Stomach (tissue), 19 donors: ENCODE measurements at places on chromosomes 3 and 15. TPM values are rescaled to one million over a fixed set of nuclear protein-coding genes. Genes with fewer than 3 reads are reported as not detected.

MME gene
- total RNA-seq: 49.4 TPM

SGO1 gene
- 3.5 TPM for total RNA-seq

SOX2 gene
- not detected for total RNA-seq

GASK1A gene
- total RNA-seq: 18.5 TPM

PCSK6 gene
- total RNA-seq: 2.9 TPM

FEZF2 gene
- total RNA-seq: not detected

MCCC1 gene
- 76.4 TPM for total RNA-seq

VGLL3 gene
- 5.5 TPM for total RNA-seq

CEP63 gene
- 17.1 TPM for total RNA-seq

GRCh38 chr3:156581954-156582353 is 27.0 kb upstream of the SSR3 start:
- no peak for DNase-seq
- H3K27me3 ChIP-seq: no peaks in the 10 kb centered on the region
- no peak overlapping the region for H3K4me3 ChIP-seq
- H3K36me3 ChIP-seq: no peaks in the 10 kb centered on the region

GRCh38 chr3:64685331-64685799 is 2.4 kb downstream of the ADAMTS9 start:
- H3K27ac ChIP-seq: peak overlapping the region; percentile 93
- no peaks in the 10 kb centered on the region for H3K4me1 ChIP-seq
- H3K4me3 ChIP-seq: peak overlapping the region; percentile 66
- H3K36me3 ChIP-seq: no peaks in the 10 kb centered on the region
- no peaks in the 10 kb centered on the region for H3K27me3 ChIP-seq

- no peak for DNase-seq
- no peak overlapping the region for H3K4me3 ChIP-seq
Observed at GRCh38 chr15:96072821-96073220, 257.7 kb upstream of the NR2F2 start.

DNA sequence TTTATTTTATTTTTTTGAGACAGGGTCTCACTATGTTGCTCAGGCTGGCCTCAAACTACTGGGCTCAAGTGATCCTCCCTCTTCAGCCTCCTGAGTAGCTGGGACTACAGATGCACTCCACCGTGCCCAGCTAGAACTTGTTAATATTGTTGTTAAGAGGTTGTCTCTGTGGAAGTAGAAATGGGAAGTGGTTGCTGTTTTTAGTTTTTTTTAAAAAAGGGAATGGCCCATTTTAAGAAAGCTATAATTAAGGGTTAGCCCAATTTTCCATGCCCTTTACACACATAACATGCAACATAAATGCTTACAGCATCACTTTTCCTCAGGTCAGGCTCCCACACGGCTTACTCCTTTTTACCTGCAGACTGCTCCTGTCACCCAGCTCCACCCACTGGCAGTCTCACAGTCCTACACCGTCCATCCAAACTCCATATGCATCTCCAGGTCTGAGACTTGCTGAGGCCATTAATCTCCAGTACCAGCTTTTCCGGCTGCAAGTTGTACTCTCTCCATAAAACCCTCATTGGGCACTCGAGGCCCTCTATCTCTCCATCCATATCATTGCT is 19.8 kb downstream of the MORC1 start:
- H3K4me1 ChIP-seq: no peaks in the 10 kb centered on the region
- peak; percentile 46 for DNase-seq
- no peak overlapping the region for H3K27ac ChIP-seq
- H3K4me3 ChIP-seq: no peak overlapping the region
- no peaks in the 10 kb centered on the region for H3K36me3 ChIP-seq

DNA sequence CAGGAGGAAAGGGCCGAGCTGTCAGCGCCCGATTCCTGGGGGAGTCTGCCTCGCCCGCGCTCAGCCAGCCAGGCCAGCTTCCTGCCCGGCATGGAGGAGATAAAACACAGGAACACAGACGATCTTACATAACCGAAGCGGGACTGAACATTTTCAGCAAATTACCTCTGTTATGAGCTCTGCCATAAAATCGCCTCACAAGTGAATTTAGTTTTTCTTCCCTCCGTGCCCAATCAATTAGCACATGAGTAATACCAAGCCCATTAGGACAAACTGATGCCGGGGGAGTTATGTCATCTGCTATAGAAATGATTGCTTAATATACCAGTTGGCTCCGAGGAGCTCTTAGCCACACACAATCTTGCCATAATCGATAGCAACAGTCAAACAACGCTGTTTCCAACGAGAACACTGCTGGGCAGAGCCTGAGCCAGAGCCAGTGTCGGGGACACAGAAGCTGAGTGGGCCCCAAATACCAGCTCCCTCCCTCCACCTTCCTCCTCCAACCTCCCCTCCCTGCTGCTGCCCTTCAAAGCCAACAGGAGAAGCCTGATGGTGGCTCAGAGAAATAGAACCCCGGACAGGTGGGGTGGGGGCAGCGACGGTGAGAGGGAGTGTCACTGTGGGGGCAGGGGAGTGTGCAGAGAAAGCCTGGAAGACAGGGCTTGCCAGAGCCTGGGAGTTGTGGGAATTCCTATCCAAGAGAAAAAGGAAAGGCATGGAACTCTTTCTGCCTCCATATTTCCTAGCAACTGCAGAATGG is 279.4 kb upstream of the TLE3 start:
- no peaks in the 10 kb centered on the region for H3K36me3 ChIP-seq
- peak overlapping the region; percentile 56 for H3K27ac ChIP-seq
- DNase-seq: peak; percentile 73
- no peaks in the 10 kb centered on the region for H3K27me3 ChIP-seq
- H3K4me3 ChIP-seq: no peak overlapping the region
- H3K4me1 ChIP-seq: peaks cover 40% of the 10 kb centered on the region

- DNase-seq: peak; percentile 44
- H3K36me3 ChIP-seq: no peaks in the 10 kb centered on the region
- no peaks in the 10 kb centered on the region for H3K4me1 ChIP-seq
Observed at GRCh38 chr15:70185251-70185711, 87.6 kb upstream of the TLE3 start.

- no peaks in the 10 kb centered on the region for H3K36me3 ChIP-seq
- H3K4me3 ChIP-seq: no peak overlapping the region
- peak; percentile 71 for DNase-seq
Observed at GRCh38 chr3:127158614-127159229, 34.2 kb upstream of the PRR23E start.

GRCh38 chr3:50873376-50874157 is 198.8 kb downstream of the DOCK3 start:
- H3K27ac ChIP-seq: no peak overlapping the region
- no peak for DNase-seq
- no peaks in the 10 kb centered on the region for H3K36me3 ChIP-seq
- no peaks in the 10 kb centered on the region for H3K4me1 ChIP-seq
- no peak overlapping the region for H3K4me3 ChIP-seq
- no peaks in the 10 kb centered on the region for H3K27me3 ChIP-seq

DNA sequence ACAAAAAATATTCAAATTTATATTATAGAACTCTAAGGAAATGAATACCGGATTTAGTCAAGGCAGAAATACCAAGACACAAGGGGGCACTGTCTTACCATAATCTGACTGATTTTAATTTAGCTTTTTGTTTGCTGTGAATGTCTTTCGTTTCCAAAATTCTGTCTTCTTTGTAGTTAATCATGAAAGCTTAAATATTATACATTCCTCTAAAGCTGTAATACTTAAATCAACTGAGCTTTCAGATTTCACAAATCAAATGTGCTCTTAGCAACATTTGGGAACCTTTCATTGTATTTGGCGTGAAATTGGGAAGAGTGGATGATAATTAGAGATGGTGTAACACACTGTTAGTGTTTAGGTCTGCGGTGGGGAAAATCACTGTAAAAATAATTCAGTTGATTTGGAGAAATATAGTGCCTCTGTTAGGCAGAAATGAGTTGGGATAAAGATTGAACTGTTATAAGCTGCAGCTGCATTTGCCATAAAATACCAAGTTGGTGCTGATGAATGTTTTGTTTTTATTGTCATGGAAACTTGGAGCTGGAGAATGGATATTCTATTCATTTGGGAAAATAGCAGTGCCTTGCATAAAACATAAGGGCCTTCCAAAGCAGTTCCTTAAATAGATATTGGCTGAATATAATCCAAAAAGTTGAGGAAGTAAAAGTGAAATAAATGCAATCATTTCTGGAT is 228.2 kb downstream of the TCF12 start:
- no peak overlapping the region for H3K27ac ChIP-seq
- H3K36me3 ChIP-seq: peaks cover 4% of the 10 kb centered on the region
- H3K4me3 ChIP-seq: no peak overlapping the region
- peak; percentile 86 for DNase-seq
- peaks cover 5% of the 10 kb centered on the region for H3K4me1 ChIP-seq
- H3K27me3 ChIP-seq: no peaks in the 10 kb centered on the region

DNA sequence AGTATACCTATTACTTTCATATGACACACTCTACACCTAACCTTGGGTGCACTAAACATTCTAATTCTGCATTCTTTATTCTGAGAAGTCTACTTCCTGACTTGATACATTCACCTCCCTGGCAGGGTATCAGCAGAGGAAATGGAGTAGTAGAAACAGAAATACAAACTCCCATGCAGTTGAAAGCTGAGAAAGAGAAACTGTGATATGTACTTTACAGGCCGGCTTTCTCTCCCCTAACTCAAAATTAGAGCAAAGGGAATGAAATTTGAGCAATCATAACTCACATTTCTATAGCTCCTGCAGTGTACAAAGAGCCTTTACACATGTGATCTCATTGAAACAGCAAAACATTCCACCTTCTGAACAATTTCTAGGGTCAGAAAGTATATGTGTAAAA is 135.5 kb upstream of the COL8A1 start:
- H3K4me1 ChIP-seq: no peaks in the 10 kb centered on the region
- H3K27ac ChIP-seq: no peak overlapping the region
- no peaks in the 10 kb centered on the region for H3K27me3 ChIP-seq
- H3K4me3 ChIP-seq: no peak overlapping the region

GRCh38 chr3:139280027-139280671 is 63.7 kb upstream of the MRPS22 start:
- no peaks in the 10 kb centered on the region for H3K36me3 ChIP-seq
- no peak overlapping the region for H3K27ac ChIP-seq
- H3K4me3 ChIP-seq: no peak overlapping the region
- no peaks in the 10 kb centered on the region for H3K4me1 ChIP-seq
- no peaks in the 10 kb centered on the region for H3K27me3 ChIP-seq
- DNase-seq: no peak

GRCh38 chr3:105997800-105998526 is 129.2 kb upstream of the CBLB start:
- H3K27ac ChIP-seq: no peak overlapping the region
- H3K36me3 ChIP-seq: no peaks in the 10 kb centered on the region
- DNase-seq: no peak

DNA sequence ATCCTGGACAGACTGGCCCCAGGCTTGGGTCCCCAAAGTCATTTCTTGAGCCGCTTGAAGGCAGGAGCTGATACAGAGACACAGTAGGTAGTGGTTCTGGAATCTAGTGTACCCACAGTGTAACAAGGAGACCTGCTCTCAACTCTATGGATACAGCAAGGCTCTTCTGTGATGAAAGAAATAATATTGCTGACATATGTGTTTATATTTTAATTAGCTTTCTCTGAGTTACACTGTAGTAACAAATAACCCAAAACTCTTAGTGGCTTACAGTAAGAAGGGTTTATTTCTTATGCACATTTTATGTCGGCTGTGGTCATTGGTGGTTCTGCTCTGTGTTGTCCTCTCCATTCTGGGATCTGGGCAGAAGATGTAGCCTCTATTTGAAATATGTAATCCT is 45.5 kb downstream of the CHST14 start:
- no peak for DNase-seq
- H3K4me1 ChIP-seq: peaks cover 6% of the 10 kb centered on the region
- H3K36me3 ChIP-seq: no peaks in the 10 kb centered on the region
- no peak overlapping the region for H3K4me3 ChIP-seq
- no peaks in the 10 kb centered on the region for H3K27me3 ChIP-seq
- no peak overlapping the region for H3K27ac ChIP-seq

DNA sequence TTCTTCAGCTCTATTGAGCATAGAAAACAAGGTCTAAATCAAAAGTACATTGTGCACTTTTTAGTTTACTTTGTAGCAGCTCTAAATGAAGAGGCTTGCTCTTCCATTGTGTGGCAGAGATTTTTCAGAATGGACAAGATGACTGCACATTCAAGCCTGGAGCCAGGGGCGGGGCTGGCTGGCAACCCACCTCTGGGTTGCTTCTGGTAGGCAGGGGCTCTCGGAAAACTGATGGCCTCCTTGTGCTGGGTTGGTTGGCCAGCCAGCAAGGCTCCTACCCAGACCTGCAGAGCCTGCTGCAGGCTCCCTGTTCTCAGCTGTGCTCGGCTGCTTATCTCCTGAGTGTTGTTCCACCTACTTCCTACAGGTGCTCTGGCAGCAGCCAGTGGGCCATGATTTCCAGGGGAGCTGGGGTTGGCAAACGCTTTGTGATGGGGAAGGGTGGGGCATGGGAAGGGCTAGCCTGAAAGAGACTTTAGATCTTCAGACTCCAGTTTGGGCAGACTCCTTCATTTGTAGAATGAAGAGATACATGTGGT is 8.8 kb downstream of the BSN start:
- H3K4me1 ChIP-seq: no peaks in the 10 kb centered on the region
- no peak overlapping the region for H3K27ac ChIP-seq
- H3K36me3 ChIP-seq: no peaks in the 10 kb centered on the region
- no peaks in the 10 kb centered on the region for H3K27me3 ChIP-seq
- DNase-seq: no peak

- H3K4me1 ChIP-seq: no peaks in the 10 kb centered on the region
- DNase-seq: no peak
- no peak overlapping the region for H3K4me3 ChIP-seq
Observed at GRCh38 chr15:78355177-78355576, 15.0 kb downstream of the CRABP1 start.

DNA sequence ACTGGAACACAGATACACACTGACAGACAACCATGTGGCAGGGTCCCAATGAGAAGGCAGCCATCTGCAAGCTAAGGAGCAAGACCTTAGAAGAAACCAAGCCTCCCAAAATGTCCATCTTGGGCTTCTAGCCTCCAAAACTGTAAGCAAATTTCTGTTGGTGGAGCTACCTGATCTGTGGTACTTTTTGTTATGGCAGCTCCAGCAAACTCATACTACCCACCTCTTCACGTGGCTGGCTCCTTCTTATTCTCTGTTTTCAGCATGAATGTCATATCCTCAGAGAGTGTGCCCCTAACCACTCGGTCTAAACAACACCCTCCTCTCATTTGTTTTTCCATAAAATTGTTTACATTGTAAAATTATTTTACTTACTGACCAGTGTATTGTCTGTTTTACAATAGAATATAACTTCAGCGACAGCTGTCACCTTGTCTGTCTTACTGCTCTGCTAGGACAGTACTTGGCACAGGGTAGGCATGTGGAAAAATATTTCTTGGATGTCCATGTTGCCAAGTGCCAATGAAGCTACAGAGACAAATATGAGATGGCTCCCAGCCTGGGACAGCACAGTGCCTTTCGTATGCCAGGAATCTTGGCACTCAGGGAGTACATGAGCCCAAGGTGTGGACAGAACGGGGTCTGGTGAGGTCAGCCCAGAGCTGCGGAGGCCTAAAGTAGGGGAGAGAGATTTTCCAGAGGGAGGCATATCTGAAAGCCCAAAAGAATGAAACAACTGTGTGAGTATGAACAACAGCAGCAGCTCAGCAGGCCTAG is 17.4 kb upstream of the SLC25A36 start:
- peaks cover 10% of the 10 kb centered on the region for H3K4me1 ChIP-seq
- H3K27ac ChIP-seq: no peak overlapping the region
- no peaks in the 10 kb centered on the region for H3K36me3 ChIP-seq
- H3K4me3 ChIP-seq: no peak overlapping the region
- no peak for DNase-seq
- no peaks in the 10 kb centered on the region for H3K27me3 ChIP-seq
